Thoracic aorta (tissue), 2 donors: ENCODE measurements at places on chromosomes 11 and 22.

- DNase-seq: no peak
Measured at GRCh38 chr22:41367680-41368542, 13.8 kb upstream of the TEF start.

DNA sequence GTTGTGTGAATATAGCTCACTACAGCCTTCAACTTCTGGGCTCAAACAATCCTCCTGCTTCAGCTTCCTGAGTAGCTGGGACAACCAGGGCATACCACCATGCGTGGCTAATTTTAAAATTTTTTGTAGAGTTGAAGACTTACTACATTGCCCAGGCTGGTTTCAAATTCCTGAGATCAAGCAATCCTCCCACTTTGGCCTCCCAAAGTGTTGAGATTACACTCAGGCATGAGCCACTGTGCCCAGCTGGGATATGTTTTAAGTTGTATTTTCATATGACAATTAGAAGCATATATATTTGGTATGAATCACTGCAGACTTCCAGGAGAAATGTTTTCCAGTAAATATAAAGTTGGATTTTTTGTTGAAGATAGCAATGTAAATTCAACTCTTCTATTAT is 15.4 kb downstream of the DDX10 start:
- no peak for DNase-seq

GRCh38 chr11:10584071-10584501 is 15.6 kb upstream of the LYVE1 start:
- no peak for DNase-seq

GRCh38 chr11:2796091-2796490 is 89.5 kb downstream of the CDKN1C start:
- DNase-seq: no peak
